ENCODE measurements at places on chromosomes 16 and 17.

DNA sequence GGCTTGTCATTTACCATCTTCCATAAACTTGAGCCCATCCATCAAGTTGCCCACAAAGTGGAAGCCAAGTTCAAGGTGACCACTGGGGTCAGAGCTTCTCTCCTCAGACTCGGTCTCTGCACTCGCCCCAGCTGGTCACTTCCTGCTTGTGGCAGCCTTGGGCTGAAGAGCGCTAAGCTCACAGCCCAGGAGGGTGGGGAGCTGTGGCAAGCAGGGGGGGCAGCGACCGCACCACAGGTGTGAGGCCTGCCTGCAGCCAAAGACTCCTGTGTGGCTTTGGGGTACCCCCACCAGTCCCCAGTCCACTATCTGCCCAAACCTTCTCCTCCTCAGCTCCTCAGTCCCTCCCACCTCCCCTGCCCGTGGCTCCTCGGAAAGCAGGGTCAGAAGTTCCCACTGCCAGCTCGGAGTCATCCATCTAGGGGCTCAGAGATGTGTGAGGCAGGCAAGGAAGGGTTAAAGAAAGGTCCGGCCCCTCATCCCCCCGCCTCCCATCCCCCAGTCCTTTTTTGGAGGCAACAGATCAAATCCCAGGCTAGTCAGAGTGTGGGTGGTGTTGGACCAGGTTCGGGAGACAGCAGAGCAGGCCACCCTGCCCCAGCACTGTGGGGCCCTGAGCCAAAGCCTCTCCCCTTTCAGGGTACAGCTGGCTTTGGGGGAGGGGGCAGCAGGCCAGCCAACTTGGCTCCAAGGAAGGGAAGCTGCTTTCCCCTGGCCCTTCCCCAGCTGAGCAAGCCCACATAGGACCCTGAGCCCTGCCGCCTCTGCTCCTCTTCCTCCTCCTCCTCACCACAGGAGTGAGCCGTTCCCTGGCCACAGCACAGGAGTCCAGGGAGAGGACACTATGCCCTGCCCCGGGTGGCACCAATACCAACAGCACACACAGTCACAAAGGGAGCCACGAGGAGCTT, 3.2 kb downstream of the CSF3 start:
- DNase-seq = no peak

DNA sequence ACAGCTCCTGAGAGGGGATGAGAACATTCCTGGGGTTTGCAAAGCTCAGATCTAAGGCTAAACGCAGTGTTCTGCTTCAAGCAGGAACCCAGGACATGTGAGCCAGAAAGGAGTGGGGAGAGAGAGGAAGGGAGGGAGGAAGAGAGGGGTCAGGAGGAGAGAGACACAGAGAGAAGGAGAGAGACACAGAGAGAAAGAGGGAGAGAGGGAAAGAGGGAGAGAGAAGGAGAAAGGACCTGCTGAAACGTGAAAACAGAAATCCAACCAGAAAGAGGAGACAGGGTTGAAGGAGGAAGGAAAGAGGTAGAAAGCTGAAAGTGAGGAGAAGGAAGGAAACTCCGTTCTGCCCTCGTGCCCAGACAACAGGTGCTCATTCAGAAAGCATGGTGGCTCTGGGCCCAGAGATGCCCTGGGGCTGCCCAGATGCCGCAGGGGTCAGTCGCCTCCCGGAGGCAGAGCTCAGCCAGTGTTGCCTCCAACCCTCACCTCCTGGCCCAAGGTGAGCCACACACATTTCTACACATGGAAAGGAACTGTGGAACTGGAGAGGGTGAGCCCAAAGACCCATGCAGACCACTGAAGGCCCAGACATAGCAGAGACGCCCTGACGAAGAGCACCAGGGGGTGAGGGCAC, 49.0 kb upstream of the ENPP7 start:
- DNase-seq = no peak

DNA sequence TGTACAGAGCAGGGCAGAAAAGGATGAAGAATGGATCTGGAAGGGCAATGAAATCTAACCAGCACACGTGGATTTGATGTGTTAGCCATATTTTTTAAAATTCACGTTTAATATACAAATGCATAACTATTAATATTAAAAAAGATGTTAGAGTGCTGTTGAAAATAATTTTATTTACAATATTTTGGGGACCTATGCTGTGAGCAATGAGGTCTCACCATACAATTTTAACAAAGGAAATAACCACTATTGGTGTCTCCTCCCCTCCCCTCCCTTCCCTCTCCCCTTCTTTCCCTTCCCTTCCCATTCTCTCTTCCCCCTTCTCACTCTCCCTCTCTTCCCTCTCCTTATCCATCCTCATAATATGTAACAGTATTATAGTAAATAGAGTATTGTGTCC, 64.2 kb upstream of the GPR139 start:
- no peak for DNase-seq

GRCh38 chr16:27319257-27319965, 5.6 kb downstream of the IL4R start:
- no peak for DNase-seq

DNA sequence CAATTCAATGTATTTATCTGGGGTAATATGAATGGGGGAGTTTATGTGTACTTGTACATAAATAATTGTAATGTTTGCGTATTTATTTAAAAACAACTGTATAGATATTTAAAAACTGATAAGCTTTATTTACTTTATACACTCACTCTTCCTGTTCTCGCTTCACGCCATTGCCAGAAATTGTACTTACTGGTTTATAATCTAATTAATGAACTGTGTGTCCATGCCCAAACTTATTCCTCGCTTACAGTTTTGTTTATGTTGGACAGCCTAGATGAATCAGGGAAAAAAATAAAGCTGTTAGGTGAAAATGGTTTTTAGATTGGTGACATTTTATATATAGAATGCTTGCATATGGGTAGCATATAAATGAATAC, 30.8 kb downstream of the AATF start:
- peak; percentile 72 for DNase-seq

- DNase-seq = peak; percentile 65
These were observed 129.5 kb downstream of the PRKCA start for GRCh38 chr17:66431910-66432309.

All from endothelial cell of umbilical vein (primary cell).